Sigmoid colon (tissue), 7 donors: ENCODE measurements at places on chromosomes 6 and 20. TPM values are rescaled to one million over a fixed set of nuclear protein-coding genes. Genes with fewer than 3 reads are reported as not detected.

DNA sequence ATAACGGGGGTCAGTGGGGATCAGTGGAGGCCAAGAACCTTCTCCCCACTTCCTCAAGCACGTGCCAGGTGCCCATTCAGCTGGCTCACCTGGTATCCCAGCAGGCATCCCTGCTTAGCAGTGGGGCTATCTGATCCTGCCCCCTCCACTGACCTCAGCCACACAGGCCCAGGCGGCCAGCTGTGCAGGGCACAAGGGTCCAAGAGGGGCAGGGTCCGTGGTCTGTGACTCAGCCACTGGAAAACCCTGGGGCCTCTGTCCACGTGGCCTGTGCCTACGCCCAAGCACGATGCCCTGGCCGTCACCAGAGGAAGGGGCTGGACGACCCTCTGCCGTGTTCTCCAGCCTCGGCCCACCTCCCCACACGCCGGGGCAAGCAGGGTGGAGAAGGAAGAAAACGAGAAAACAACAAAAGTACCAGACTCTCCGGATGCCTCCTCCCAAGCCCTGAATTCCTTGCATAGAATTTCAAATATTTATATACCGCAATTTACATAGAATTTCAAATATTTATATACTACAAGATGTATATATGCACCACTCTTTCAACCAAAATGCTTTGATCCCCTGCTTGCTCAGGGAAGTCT, 12.1 kb downstream of the PXDC1 start:
- no peak for DNase-seq

DNA sequence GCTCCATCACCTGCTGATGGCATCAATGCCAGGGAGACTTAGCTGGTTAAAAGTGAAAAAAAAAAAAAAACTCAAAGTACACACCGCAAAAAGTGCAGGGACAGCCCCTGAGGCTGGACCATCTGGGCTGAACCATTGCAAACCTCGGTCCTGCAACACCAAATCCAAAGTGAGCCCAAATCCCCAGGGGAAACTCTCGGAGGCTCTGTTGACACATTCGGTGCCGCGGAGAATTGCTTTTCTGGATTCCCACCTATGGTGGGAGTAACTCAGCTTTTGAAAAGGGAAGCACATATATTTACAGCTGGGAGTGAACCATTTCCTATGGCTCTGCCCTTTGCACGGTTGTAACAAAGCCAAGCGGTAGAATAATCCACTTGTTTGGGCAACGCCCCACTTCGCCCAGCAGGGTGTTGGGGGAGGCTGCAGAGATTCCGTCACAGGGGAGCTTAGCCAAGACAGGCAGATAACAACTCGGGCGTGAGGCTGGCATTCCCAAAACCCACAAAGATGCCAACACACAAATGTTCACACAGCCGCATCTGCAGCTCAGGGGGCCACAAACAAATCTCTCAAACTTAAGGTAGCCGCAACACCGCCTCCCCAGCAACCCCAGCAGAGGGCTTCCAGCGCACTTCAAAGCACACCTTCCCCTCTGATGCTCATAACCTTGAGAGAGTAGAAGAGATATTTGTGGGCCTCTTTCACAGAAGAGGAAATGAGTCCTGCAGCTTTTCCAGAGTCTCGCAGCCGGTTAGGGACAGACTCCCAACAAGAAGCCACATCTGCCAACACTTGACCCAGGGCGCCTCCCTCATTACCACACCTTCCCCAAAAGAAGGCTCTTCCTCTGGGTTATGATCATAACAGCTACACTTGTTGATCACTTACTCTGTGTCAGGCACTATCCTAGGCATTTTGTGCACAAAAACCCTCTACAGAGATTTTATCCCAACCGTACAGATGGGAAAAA, 11.4 kb downstream of the ZC3H12D start:
- DNase-seq = no peak

The SLC32A1 gene
- not detected for total RNA-seq

The HSPA12B gene
- total RNA-seq = 10.5 TPM

The TAAR1 gene
- not detected for total RNA-seq

DNA sequence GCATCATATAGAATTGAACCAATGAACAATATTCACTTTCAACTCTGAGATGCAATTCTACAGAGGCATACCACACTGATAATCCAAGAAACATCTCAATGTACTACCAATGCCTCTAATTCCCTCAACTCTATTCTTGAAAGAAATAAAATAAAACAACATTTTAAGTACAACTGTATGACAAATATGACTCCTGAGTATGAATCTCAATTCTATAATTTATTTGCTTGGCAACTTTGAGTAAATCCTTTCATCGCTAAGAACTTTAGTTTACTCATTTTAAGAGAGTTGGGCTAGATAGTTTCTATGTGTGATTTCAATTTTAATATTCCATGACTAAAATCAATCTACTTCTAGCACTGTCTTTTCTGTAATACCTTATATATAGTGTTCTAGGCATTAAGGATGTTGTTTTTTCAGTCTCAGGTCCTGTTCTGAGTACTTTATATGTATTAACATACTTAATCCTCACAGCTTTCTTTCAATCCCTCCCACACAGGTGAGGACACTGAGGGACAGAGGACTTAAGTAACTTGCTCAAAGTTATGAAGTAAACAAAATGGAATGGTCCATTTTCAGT, 33.4 kb downstream of the GOPC start:
- DNase-seq = no peak

DNA sequence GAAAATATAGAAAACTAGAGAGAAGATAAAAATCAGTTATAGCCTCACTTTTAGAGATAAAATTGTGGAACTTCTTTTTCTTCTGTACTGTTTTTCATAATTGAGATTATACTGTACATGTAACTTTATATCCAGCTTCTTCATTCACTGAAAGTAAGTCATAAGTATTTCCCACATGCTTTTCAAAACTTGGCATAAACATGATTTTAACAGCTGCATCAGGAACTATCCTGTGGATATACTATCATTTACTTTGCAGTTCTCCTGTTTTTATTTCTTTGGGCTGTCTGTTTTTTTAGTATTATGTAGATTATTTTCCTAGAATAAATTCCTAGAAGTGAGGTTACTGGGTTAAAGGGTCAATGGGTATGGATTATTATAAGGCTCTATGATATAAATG, 14.8 kb downstream of the DSTN start:
- no peak for DNase-seq

GRCh38 chr20:58071991-58072390, 156.5 kb downstream of the ANKRD60 start:
- no peak for DNase-seq

GRCh38 chr20:22411627-22412450, 172.5 kb downstream of the FOXA2 start:
- DNase-seq = peak; percentile 69

GRCh38 chr6:113350461-113350860, 506.7 kb upstream of the MARCKS start:
- no peak for DNase-seq

The RAD21L1 gene
- not detected for total RNA-seq

The SAMD10 gene
- total RNA-seq = 8.3 TPM

The BRPF3 gene
- total RNA-seq = 35.3 TPM

DNA sequence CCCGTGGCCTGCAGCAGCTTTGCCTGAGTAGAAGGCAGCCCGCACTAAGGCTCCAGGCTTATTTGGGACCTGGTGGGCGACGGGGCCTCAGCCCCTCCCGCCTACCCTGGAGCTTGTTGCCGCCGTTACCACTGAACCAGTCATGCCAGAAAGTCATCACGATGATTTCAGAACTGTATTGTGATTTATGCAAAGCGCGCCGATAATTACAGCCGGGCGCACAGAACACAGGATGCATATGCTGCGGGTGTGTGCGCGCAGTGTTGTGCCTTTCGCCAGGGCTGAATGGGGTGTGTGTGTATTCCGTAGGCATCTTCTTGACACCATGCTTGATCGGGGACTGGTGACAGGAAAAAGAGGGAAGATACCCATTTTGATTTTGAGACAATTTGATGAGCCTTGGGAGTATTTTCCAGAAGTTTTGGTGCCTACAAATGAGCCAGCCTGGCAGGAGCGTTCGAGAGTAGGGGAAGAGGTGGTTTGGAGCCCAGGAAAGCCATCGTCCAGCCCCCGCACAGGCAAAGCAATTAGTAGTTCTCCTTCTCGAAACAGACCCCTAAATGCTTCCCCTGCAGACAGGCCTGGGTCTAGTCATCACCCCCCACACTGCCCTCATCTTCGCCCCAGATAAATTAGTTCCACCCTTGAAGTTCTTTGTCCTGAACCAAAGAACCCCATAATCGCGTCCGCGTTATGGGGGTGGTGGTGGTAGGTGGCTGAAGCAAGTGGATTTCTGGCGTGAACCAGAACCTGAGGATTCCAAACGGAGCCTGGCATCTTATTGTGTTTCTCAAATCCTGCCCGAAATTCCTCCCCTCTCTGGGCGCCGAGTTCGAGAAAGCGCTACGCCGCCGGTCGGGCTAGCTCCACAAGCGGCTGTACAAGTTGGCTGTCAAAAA, 1.9 kb upstream of the NR2E1 start:
- DNase-seq = no peak

DNA sequence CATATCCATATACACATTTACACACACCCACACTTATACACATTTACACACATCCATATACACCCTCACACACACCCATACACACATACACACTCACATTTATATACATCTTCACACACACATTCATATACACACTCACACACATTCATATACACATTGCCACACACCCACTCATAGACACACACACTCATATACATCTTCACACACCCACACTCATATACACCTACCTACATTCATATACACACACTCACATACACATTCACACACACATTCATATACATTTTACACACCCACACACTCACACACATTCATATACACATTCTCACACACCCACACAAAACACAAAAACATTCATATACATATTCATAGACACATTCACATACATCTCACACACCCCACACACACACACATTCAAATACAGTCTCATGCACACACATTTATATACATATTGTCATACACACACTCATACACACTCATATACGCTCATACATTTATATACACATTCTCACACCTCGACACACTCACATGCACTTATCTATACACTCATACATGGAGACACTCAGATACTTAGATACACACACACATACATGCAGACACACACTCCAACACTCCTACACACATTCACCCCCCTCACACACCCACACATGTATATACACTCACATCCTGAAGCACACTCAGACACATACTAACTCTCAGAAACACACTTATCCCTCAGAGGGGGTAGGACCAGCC, 82.1 kb downstream of the MRPL14 start:
- no peak for DNase-seq

The SLC17A3 gene
- not detected for total RNA-seq

The ZBP1 gene
- total RNA-seq = not detected

The LTV1 gene
- 16.8 TPM for total RNA-seq

- no peak for DNase-seq
Observed at GRCh38 chr6:132568611-132569010, 1.5 kb upstream of the TAAR6 start.

GRCh38 chr20:50293284-50294139, 102.9 kb downstream of the CEBPB start:
- DNase-seq = no peak

GRCh38 chr20:24702501-24703283, 233.3 kb downstream of the SYNDIG1 start:
- DNase-seq = no peak

DNA sequence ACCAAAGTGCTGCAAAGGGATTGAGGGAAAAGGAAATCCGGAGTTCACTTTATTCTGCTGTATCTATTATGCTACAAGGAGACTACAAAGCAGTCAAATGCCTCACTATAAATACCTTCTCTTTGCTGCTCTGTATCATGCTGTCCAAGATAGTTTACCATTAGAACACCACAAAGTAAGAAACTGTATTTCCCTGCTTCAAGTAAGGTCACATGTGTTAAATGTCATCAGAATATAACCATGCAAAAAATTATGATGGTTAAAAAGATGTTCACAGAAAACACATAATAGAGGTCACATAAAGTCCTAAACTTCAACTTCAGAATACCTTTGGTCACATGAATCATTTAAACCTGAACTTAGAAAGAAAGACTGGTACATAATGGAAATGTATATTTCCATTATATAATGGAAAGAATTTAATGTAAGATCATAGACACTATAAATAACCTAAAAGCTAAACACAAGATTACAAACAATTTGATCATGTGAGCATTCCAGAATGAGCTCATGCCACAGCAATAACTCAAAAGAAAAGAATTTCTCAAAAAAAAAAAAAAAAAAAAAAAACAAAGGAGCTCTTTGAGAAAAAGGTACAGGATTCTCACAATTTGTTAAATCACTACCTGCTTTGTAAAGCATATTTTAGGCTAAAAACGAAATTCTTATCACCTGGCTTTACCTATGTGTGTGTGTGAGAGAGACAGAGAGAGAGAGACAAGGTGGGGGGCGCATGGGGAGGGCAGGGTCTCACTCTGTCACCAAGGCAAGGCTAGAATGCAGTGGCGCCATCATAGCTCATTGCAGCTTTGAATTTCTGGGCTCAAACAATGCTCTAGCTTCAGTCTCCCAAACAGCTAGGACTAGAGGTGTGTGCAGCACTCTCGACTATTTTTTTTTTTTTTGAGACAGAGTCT, 58.7 kb downstream of the KIF13A start:
- DNase-seq = no peak

DNA sequence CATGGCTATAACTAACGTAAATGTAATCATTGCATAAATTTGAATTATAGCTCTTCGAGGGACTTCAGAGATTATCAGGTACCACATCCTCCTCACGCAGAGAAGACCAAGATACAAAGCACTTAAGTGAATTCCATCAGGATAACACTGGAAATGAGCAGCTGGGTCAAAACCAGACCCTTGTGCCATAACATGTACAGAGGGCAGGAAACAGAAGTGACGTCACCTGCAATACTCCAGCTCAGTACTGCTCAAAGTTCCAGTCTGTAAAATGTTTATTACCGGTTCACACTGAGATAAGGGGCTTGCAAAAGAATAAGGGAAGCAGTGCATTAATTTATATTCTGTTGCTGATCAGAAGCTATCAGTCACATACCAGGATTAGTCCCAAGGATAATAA, 45.8 kb downstream of the RGS17 start:
- DNase-seq = no peak

DNA sequence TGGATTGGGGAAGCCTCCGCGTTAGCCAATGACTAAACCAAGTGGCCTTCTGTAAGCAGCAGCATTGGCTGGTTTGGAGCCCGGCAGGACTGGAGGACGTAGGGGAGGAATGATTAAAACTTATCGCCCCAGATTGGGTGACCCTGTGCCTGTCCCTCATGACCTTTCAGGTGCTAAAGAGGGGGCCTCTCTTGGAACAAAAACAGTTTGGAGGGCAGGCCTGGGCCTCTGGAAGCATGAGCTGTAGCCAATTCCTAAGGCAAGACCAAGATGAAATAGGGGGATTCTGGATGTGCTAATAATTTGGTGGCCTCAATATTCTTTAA, 1.4 kb downstream of the GMPR start:
- DNase-seq = no peak

The COL9A3 gene
- 3.5 TPM for total RNA-seq

DNA sequence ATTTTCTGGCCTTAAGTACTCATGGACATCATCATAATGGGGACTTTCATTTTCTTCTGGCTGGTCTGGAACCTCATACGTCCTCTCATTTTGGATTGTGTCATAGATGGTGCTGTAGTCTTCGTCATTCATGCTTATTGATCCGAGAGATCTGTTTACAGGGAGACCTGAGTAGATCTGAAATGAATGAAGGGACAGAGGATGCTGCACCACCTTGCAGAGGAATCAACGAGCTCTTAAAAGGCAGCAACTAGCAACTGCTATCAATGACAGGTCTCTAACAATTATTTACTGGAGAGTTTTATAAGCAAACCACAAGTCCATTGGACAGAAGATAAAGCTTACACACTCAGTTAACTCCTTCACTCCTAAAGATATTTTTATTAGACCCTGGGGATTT, 49.7 kb upstream of the ENPP4 start:
- DNase-seq = no peak

The BTN2A1 gene
- 17.6 TPM for total RNA-seq

- DNase-seq = no peak
Observed at GRCh38 chr20:32737371-32738223, 5.7 kb downstream of the COMMD7 start.
